ENCODE measurements at places on chromosomes 3 and 15. TPM values are rescaled to one million over a fixed set of nuclear protein-coding genes. Genes with fewer than 3 reads are reported as not detected.

The C2CD4B gene
- total RNA-seq, result not detected

The ADAM10 gene
- 81.6 TPM for total RNA-seq

The CASR gene
- not detected for total RNA-seq

The LNP1 gene
- total RNA-seq, result 1.6 TPM

The GASK1A gene
- total RNA-seq, result not detected

The CCR2 gene
- 0.51 TPM for total RNA-seq

The SLC51B gene
- not detected for total RNA-seq

The RASA2 gene
- 34.0 TPM for total RNA-seq

The MITF gene
- total RNA-seq, result 0.81 TPM

The ACVR2B gene
- total RNA-seq, result 6.0 TPM

The ILDR1 gene
- total RNA-seq, result not detected

The SCN11A gene
- total RNA-seq, result 0.09 TPM

The CLDN16 gene
- not detected for total RNA-seq

GRCh38 chr3:29822071-29822470, 541.2 kb downstream of the RBMS3 start:
- DNase-seq, result no peak

GRCh38 chr15:89810837-89811236, 3.8 kb downstream of the ANPEP start:
- DNase-seq, result no peak

DNA sequence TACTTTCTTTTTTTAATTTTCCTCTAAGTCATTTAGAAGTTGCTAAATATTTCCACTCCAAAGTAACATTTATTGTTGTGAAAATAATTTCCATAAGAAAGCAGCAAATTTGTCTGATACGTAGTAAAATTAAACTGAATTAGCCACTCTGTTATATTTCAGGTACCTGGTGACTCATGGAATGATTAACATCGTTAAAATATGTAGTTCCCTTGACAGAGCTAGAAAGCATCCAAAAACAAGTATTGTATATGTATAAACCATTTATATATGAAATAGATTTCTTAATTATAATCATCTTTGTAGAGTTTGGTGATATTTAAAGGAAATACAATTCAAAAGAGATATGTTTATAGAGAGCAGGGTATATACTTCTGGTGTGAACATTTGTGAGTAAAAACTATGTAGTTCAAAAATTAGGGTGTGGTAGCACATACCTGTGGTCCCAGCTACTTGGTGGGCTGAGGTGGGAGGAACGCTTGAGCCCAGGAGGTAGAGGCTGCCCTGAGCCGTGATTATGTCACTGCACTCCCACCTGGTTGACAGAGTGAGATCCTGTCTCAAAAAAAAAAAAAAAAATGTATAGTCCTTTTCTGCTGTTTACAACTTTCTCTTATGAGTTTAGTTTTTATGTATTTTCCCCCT, 36.6 kb downstream of the ATP11B start:
- no peak for DNase-seq

DNA sequence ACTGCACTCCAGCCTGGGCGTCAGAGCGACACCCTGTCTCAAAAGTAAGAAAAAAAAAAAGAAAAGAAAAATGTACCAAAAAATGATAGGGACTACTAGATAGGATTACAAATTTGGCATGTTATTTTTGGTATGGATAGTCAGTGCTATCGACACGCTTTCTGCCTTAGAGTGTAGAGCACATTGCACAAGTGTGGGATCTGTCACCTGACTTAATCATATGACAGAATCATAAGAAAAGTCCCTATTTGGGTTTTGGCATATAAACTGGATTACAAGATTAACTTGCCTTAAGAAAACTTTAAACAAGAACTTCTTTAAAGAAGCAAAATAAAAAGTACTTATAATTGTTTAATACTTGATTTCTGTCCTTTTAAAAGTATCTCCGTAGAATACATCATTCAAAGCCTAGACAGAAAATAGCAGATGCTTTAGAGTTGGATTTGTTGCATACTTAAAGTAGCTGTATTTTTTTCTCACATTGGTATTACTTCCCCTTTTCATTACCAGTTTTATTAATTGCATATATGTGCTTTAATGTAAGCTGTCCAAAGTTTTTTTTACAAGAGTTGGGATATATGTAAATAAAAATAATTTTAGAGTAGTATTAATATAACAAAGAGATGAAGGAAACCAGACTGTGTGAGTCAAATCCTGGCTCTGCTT, 7.8 kb downstream of the ATP6V1A start:
- DNase-seq, result no peak

DNA sequence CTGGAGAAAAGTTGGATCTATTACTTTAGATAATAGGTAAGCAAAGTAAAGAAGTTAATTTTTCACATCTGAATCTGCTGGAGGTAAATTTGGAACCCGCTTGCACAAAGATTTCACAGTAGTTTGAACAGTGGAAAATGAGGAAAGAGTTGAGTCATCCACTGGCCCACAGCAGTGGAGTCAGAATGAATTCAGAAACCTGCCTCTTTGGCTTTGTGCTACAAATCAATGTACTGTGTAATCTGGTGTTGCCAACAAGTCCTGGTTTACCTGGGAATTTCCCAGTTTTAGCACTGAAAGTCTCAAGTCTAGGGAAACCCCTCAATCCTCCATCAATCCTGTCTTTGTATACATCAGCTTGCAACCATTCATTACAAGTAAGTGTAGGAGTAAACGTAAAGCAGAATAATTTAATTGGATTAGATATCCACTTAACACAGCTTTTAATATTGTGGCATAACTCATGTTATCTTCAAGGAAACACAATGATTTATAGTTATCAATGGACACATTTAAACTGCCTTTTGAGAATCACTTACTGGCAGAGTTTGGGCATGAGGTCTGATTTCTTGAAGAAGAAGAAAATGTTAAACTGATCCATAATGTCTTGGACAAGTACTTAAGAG, 100.6 kb downstream of the DCLK3 start:
- DNase-seq, result no peak

GRCh38 chr3:142243134-142243533, 17.7 kb upstream of the GK5 start:
- no peak for DNase-seq

DNA sequence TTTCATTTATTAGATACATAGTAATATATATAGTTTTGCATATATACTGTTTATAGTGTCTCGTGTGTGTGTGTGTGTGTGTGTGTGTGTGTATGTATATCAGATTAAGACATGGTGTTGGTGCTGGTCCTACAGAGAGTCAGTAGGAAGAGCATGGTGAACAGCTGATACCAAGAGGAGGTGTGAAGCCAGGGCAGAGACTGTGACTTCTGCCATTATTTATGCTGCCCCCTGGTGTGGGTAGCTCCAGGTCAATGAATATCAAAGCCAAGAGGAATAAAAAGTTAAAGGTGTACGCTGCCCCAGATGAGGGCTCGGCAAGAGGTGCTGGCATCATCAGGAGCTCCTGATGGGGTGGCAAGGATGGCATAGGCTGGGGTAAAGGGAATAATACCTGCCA, 299.5 kb upstream of the RASGRP1 start:
- no peak for DNase-seq

GRCh38 chr3:180362081-180362480, 239.9 kb upstream of the TTC14 start:
- no peak for DNase-seq

GRCh38 chr15:101723171-101723873, 951 bp downstream of the TARS3 start:
- DNase-seq, result peak; percentile 37

GRCh38 chr3:68004091-68004490, 349.7 kb upstream of the SUCLG2 start:
- DNase-seq, result no peak

DNA sequence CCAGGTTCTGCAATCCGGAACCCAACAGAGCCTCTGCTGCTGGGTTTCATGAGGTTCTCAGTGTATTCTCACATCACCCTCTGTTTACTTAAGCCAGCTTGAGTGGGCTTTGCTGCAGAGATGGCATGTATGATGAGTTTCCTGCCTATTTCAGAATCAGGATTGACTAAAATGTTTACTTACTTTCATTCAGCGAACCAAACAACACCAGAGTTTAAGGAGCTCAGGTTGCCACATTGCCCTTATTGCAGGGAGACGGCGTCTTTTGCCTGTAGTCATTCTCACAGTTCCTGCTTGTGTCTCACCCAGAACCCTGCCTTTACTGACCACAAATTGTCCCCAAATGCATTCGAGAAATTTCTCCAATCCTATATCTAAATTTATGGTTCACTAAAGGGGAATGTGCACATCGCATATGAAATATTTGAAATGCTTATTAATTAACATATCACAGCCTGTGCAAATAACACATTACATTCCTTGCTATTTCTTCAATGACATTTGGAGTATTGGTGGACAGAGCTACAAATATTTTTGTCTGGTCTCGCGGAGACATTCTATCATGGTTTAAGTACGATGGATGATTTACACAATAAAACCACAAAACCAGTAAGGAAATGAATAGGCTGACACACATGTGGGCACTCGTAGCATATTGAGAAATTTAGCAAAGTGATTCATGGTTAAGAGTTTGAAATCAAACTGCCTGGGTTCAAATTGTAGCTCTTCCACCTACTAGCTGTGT, 377.2 kb upstream of the CFAP20DC start:
- no peak for DNase-seq

DNA sequence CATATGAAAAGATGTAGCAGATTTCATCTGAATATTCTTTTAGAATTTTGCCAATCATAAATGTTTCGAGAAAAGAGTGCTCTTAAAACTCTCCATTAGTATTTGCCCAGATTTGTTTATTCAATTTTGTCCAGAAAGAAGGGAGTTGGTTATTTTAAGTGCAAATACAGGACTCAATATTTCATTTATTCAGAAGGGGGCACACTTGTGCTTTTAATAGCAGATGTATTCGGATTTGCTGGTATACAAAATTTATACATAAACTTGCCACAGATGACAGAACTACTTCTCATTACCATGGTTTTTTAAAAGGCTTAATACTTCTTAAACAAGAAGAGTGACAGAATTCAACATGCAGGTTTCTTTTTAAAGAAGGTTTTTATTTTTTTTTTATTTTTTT, 69.8 kb upstream of the GRM7 start:
- DNase-seq, result no peak

GRCh38 chr3:146523531-146523930, 20.9 kb downstream of the PLSCR1 start:
- DNase-seq, result no peak

GRCh38 chr3:50436114-50436674, 67.2 kb downstream of the CACNA2D2 start:
- DNase-seq, result peak; percentile 74

DNA sequence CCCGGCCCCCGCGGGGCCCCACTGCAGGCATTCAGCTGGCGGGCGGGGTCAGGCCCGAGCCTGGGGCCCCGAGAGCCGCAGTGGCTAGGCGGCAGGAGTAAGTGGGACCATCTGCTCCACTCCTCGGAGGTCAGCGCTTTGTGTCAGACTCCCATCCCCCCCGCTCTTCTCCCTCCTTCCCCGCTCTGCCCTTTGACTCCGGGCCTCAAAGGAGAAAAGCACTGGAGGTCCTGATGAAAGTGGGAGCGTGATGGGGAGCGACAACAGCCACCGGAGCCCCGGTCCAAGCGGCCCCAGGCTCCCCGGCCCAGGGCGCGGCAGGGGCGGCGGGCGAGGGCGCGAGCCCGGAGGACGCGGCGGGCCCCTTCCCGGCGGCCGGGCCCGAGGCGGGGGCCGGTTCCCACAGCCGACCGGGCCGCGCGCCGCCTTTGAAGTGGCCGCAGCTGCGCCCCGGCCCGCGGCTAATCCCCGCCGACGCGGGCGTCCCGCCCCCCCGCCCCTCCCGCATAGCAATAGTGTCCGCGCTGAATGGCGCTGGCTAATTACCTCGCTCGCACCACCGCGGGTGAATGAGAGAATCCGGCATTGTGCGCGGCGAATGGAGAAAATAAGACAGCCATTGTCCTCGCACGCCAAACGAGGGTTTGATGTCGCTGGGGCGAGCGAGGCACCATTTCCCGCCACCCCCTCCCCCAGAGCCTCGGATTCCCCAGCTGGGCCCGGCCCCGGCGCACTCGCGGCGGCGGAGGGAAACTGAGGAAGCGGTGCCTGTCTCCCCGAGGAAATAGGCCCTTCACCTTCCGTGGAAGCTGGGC, 22.4 kb downstream of the IGDCC3 start:
- DNase-seq, result no peak

- DNase-seq, result no peak
Measured at GRCh38 chr3:177041730-177042551, 155.3 kb downstream of the TBL1XR1 start.

- no peak for DNase-seq
Measured at GRCh38 chr15:57356636-57357035, 19.7 kb upstream of the CGNL1 start.

DNA sequence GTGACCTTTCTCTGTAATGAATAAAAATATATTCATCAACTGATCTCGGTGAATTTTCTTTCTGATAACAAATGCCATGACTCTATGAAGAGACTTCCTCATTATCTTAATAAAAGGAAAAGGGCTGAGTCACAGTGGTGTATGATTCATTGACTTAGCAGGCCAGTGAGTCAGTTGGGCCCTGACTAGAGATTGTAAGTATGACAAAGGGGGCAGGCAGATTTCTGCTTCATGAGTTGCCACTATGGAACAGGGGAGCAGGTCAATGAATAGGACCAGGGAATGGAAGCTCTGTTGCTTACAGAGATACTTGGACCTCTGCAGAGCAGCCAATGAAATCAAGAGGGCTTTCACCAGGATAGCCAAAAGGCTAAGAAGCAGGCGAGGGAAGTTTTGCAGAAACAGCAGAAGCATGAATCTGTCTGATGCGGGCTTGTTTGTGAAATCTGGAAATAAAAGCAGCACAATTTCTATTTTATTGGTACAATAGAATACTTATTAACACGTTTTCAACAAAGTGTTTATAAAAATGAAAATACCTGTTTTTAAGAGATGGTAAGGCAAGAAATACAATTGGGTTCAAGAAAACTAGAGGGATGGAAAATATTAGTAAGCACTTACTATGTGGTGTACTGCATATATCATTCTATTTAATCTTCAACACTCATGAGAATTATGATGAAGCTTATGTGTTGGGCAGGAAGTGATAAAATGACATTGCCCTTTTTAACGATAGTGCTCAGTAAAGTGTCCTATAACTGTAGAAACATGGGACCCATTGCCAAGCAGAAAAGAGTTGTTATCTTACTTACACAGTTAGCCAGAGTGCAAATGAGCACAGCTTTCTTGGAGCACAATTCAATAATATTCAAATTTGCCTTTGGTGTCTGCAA, 169.8 kb upstream of the MYRIP start:
- no peak for DNase-seq

GRCh38 chr3:62566022-62566557, 192.7 kb upstream of the FEZF2 start:
- no peak for DNase-seq

DNA sequence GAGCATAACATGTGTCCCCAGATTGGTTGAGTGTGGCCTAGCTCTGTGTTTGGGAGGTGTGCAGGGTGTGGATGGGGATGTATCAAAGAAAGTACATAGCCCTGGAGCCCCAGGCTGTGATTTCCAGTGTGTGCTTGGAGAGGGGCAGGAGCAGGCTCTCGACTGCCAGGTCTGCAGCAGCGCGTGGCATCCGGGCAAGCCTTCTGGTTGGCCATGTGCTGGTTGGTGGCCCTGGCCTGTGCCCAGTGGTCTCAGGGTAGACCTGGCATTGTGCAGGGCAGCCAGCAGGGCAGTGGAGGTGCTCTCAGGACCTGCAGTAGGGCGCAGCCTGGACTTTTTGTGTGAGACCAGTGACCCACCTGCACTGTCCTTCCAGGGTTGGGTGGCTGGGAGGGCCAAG, 231.5 kb downstream of the UBE3A start:
- DNase-seq, result no peak
